ENCODE measurements at places on chromosomes 2 and 18.

- no peak for DNase-seq
Observed at GRCh38 chr18:33062834-33063364, 290.1 kb upstream of the KLHL14 start.

DNA sequence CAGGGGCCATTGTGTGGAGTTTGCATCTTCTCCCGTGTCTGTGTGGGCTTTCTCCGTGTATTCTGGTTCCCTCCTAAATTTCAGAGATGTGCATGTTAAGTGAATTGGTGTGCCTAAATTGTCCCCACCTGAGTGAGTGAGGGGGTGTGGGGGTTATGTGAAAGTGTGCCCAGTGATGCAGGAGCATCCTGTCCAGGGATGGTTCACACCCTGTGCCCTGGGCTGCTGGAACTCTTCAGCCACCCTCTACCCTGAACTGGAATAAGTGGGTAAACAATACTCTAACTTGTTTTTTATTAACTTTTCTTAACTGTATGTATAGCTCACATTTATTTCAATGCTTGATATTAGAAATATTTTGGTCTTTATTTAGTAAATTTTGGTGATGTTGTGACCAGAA is 56.0 kb downstream of the UBE2E3 start:
- no peak for DNase-seq

DNA sequence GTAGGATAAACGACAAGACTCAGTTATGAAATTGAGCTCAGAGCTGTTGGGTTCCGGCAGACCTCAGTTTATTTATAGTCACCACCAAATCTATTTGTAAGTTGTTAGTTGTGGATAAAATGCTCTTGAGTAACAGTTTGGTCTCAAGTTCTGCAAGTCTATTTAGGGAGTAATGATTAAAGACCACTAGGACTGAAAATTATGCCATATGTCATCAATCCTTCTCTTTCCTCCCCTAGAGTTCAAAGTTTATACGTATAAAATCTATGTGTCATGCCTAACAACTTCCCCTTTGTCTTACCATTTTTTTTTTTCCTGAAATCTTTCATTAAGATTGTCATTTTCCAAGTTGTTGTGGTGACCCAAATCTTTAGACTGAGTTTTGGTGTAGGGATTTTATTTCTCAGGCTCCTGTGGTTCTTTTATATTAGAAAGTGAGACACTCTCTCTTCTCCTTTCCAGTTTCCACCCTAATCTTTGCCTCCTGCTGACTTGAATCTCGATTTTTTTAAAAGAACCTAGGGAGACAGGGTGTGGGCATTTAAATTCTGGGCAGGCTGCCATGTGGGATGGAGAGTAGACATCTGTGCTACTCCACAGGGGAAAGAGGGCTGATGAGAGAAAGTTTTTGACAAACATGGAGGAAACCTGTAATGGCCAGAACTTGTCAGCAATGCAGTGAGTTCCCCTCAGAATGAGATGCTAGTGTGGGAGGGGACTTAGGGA is 51.0 kb downstream of the LAMA3 start:
- DNase-seq, result peak; percentile 59

DNA sequence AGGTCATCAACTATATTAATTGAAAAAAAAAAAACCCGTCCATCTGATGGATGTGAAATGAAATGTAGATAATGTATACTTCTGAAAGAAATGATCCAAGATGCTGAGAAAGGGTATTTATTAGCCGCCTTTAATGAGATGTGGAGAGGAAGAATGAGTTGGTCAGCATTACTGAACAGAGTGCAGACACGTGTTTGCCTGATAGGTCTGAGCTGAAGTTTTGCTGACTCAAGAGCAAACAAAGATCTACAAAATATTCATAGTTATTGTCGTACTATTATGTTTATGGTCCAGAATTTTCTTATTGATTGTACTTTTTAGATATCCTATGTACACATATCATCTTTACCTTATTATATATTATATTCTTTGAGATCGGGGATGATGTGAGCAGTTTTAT is 235.3 kb downstream of the RDH14 start:
- DNase-seq, result no peak

- DNase-seq, result no peak
Observed at GRCh38 chr2:149800624-149801542, 213.3 kb upstream of the MMADHC start.

DNA sequence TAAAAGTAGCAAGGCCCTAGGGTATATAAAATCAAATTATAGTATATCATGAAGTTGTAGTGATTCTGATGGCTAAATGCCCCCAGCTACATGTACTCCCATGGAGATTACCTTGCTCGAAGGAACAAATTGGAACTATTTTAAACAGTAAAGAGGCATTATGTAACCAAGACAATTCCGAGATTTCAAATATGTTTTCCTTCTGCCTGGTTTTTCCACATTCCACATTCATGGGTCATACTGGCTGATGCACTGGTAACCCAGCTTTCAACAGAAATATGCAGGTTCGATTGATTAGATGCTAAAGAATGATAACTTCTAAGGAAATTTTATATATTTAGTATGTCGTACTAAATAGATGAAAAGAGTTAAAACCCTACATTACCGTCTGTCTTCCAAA is 62.3 kb upstream of the MGAT4A start:
- no peak for DNase-seq

DNA sequence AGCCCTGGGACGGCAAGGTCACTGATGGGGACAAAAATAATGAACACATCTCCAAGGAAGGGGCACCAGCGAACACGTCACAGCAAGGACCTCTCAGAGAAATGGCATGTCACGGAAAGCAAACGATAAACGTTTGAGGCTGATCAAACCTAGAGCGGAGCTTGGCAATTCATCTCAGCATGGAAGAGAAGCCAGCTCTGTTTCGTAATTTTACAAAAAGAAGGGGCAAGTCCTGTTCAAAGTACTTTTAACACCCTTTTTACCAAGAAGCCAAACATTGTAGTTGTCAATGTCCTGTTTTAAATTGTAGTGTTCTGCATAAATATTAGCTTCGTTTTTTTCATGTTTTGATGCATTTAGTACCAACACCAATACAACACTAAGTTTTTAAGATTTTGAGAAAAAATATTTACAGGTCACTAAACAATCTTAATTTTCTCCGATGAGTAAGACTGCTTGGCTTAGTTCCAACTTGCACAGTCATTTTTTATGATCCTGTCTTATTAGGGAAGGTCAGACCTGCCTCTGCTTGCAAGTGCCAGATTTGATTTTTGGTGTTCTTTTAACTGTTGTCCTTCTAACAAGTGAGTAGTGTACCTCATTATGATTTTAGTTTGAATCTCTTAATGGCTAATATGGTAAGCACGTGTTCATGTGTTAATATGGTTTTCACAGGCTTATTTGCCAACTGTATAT is 818.5 kb upstream of the SALL3 start:
- DNase-seq, result no peak

DNA sequence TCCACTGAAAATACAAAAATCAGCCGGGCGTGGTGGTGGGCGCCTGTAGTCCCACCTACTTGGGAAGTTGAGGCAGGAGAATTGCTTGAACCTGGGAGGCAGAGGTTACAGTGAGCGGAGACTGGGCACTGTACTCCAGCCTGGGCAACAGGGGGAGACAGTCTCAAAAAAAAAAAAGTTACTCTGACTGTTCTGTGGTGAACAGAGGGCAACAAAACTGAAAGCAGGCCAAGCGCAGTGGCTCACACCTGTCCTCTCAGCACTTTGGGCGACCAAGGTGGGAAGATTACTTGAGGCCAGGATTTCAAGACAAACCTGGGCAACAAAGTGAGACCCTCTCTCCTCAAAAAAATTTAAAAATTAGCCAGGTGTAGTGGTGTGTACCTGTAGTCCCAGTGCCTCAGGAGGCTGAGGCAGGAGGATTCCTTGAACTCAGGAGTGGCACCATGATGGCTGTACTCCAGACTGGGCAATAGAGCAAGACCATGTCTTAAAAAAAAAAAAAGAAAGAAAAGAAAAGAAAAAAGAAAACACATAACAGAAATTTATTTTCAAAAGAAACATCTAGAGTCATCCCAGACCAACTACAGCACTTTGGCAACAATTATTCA is 13.6 kb upstream of the RTN4 start:
- no peak for DNase-seq

GRCh38 chr2:223668302-223668998 is 66.3 kb upstream of the SCG2 start:
- no peak for DNase-seq

GRCh38 chr18:74115046-74115445 is 32.6 kb downstream of the FBXO15 start:
- DNase-seq, result no peak

DNA sequence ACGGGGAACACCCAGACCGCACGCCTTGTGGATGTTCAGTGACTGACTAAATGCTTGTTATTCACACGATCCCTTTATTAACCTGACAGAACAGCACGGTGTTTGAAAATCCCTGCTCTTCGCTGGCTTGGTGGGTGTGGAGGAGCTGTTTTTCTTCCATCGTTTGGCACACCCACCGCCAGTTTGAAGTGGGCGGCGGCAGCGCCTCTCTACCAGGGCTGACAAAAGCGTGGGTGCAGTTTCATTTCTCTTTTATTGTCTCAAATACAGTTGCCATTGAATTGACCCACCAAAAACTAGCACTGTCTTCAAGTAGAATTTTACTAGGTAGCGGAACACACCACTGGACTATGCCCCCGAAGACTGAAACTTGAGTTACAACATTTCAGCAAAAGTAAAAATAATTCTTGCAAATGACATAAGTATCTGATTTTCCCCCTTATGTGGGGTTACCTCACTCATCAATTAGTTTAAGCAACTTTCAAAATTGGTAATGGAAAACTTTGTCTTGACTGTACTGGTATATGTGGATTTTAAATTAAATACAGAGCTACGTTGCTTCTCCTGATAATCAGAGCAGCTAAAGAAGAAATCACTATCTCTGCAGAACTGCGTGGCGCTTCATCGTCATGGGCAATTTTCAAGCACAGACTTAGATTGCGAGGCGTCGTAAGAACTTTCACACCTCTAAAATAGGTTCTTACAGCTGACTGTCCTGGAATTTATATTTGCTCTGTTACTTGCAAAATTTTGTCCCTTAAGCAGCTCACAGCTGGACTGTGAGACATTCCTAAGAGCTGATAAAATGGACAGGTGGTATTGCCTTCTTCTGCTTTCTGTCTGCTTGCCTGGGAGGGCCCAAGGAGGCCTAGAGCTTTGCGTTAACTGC is 60.9 kb downstream of the LDLRAD4 start:
- DNase-seq, result no peak

DNA sequence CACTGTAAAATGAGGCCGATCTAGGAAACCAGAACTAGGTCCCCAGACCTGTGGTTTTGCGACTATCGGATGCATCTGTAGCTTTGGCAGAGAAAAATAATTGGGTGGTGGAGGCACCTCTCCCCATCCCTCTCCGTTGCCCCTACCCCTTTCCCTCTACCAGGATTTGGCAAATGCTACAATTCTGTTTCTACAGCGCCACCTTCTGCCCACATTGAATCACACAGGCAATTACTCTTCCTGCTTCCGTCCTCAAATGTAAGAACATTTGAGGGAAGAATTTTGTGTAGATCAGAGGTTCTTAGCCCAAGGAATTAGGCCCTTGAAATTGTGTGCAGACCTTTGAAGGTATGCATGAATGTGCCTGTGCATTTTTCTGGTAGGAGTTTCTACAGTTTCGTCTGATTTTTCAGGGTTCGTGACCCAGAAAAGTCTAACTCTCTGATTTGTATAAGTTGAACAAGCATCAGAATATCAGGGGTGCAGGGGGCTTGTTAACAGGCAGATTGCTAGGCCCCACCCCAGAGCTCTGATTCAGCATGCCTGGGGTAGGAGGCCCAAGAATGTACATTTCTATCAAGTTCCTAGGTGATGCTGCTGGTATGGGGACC is 11.2 kb downstream of the ATP6V1B1 start:
- DNase-seq, result peak; percentile 76

DNA sequence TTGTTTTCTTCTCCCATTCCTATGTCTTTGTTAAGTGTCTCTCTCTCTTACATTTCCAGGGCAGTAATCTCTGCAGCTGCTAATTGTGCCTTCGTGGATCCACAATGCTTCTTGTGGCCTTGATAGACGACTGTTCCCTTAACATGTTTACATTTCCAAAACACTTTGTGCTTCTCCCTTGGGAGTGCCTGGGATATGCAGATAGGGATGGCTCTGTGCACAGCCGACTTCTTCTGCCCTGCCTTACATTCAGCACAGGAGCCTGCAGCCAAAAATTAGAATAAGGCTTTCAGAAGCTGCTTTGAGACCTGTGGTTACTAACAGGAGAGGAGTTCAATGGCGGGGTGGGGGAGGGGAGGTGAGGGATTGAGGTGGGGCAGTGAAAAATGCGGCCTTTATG is 328.9 kb downstream of the TDRD15 start:
- DNase-seq, result no peak

GRCh38 chr2:79630060-79630459 is 117.2 kb downstream of the CTNNA2 start:
- no peak for DNase-seq

GRCh38 chr2:30208453-30208852 is 22.9 kb upstream of the LBH start:
- peak; percentile 54 for DNase-seq

DNA sequence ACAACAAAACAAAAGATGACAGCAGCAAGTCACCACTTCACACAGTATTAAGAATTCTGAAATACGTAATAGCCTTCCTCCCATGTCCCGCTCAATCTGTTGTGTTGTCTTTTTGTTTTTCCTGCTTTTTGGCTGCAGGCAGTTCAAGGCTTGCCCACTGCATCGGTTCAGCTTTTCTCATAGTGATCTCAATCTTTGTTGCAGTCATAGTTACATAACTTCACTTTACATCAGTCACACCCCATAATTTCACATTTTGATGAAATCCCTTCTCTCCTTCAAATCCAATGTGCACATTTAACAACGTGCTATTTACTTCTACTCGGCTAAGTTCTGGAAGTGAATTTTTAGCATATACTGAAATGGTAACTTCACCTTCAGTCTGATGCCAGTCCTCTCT is 33.8 kb upstream of the HAAO start:
- no peak for DNase-seq

- no peak for DNase-seq
Observed at GRCh38 chr18:79640064-79640672, 39.4 kb upstream of the CTDP1 start.

GRCh38 chr18:24778810-24779418 is 318.5 kb downstream of the HRH4 start:
- no peak for DNase-seq

DNA sequence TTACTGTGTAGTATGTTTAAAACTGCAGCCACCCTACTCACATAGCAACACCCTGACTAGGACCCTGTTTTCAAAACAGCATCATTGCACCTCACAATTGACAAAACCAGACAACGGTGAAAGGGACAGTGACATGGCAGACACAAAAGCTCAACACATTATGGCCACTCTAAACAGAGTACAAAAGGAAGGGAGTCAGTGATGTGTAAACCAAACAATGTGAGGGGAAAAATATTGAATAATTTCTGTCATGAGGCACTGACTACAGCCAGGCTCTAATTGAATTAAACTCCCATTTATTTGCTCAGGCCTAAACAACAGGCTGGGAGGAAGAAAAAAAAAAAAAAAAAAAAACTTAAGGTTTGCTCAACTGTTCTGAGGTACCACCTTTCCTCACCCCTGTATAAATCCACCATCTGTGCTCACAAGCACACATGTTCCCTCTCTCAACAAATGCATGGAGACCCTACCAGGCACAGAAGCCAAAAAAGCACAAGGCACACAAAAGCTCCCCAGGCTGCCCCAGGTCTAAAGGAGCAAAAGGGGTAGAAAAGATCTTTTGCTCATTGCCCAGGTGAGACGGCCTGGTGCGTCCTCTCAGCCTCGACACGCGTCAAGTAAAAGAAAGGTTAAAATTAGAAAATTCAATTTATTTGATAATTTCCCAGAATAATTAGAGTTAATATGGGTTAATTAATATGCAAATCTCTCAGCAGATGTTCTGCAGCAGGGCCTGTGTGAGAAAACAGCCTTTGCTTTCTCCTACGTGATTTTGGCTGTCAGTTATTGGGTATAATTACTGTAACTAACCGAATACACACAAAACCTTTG is 80.9 kb downstream of the ZEB2 start:
- DNase-seq, result no peak

Measured in NCI-H1417 (cell line).